Retina (tissue), 1 donor: ENCODE measurements at places on chromosomes 6 and 20.

- no peak for DNase-seq
Measured at GRCh38 chr6:4084444-4085331, 5.8 kb upstream of the FAM217A start.

DNA sequence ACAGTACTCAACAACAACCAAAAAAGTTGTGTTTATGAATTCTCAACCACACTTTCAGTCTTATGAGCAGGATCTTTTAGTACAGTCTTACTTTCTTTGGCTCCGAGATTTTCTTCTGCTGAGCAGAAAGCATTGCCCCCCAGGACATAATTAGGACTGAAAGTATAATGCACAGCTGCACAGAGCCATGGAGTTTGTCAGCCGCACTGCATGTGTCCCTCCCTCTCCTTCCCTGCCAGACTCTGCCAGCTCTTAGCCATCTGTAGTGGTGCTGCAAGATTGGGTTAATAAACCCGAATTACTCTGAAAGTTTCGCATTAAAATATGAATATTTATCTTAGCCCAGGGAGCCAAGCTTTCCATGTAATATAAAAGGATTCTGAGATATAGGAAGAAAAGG is 179.6 kb upstream of the PTCHD4 start:
- no peak for DNase-seq

DNA sequence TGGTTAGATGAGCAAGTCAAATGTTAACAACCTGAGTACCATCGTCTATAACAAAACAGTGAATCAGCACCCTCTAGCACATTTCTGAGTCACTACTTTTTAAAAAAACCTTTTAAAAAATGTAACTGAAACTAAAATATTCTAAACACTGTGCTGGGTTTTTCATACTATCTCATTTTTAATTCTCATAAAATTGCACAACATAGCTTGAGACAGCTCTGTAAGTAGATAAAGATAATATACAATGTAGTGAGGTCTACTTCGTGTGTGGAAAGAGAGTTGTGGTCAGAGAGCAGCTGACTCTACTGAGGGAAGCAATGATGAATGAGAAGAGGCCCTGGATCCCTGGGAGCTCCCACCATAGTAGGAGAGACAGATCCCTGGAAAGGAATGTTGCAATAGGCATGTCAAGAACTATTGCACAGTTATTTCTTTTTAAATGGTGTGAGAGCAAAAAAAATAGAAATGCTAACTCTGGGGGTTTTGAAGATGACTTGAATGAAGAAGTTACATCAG is 13.6 kb upstream of the CALHM6 start:
- no peak for DNase-seq

DNA sequence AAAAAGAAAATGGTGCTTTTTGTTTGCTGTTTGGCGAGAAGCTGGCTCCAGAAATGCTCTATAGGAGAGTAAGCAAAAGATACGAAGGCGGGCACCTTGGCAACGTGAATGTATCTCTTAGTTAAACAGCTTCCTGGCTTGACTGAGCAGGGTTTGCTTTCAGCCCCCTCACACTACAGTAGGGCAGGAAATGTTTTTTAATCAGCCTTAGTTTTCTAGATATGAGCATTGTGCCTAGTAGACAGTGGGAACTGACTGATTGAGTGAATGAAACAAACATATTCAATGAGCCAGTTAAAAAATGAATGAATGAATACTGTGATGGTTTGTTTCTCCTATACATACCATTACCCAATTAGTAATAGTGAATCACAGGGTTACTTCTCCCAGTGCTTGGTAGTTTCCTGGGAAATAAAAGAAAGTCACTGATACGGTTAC is 19.9 kb downstream of the CAP2 start:
- DNase-seq = no peak

- no peak for DNase-seq
Measured at GRCh38 chr20:49865559-49865958, 49.8 kb downstream of the SPATA2 start.
